ENCODE measurements at places on chromosomes 12 and 14.

- DNase-seq, result no peak
Measured at GRCh38 chr14:37678916-37679315, 83.5 kb downstream of the TTC6 start.

- DNase-seq, result no peak
Measured at GRCh38 chr12:90773491-90773890, 181.5 kb downstream of the CCER1 start.

DNA sequence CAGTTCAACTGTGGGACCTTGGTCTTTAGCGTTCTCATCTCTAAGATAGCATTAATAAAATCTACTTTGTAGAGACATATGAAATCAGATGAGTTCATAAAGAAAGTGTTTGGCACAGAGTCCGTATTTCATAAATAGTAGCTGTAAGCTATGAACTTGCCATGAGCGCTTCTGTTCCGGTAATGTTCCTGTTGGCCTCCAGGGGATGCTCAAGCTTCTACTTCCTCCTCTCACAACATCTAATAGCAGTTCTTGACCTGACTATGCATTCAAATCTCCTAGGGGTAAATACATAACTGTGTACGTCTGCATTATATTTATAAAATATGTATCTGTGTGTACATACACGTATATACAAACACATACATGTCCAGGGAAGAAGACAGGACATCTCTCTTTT lies 288.2 kb upstream of the TMPO start:
- no peak for DNase-seq

DNA sequence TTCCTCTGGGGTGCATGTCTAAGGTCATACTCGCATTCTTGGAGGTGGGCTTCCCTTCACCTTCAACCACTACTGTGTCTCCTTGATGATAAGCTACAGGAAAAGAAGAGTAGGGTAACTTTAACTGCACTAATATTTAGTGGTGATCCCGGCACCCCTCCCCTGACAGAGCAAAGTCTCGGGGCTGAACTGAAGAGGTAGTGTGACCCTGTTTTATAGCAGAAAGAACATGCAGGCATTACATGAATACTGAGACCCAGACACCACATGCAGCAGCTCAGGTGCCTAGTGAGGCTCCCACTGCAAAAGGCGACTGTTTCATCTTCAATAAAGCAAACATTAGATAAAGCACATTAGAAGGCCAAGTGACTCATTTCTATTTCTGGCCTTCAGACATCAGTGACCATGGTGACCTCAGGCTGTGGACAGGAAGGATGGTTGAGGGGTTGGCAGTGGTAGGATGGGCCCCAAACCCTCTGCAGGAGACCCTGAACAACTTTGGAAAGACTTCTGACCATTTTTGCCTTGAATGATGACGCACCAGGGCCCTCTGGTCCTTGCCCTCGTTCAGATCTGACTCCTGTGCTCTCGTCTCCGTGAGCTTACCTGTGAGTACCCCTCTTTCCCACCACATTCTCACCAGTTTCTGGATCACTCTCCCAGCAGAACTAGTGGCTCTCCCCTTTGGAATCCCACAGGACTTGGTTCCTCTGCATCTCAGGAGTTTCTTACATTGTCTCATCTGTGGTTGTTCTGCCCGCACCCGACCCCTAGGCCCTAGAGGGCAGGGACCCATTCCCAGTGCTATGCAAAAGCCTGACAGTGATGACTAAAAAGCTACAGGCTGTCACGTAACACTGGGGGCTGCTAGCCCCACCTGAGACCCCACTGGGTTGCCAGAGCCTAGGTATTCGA lies 23.8 kb upstream of the JPH4 start:
- no peak for DNase-seq

- no peak for DNase-seq
Measured at GRCh38 chr12:1575408-1576401, 18.7 kb downstream of the FBXL14 start.

GRCh38 chr12:108335349-108336119 lies 3.6 kb downstream of the CMKLR1 start:
- no peak for DNase-seq

- no peak for DNase-seq
Measured at GRCh38 chr14:52063052-52063462, 5.8 kb downstream of the NID2 start.

DNA sequence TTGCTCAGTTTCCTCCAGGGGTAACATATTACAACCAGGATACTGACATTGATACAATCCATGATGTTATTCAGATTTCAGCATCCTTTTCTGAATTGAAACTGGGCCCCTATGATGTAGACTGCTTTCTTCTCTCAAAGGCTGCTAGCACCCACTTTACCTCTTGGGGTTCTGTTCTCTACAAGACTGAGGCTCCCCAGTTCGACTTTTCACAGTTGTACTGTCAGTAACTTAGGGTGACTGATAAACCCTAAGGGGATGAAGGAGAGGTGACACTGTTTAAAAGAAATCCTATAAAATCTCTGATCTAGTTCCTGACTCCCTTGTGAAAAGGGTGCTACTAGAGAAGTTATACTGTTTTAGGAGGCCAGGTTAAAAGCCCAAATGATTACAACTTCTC lies 818 bp downstream of the VPS33A start:
- DNase-seq, result no peak

GRCh38 chr12:67382241-67382871 lies 113.2 kb downstream of the CAND1 start:
- DNase-seq, result no peak

- DNase-seq, result no peak
Measured at GRCh38 chr14:89209558-89209957, 207.5 kb downstream of the FOXN3 start.

DNA sequence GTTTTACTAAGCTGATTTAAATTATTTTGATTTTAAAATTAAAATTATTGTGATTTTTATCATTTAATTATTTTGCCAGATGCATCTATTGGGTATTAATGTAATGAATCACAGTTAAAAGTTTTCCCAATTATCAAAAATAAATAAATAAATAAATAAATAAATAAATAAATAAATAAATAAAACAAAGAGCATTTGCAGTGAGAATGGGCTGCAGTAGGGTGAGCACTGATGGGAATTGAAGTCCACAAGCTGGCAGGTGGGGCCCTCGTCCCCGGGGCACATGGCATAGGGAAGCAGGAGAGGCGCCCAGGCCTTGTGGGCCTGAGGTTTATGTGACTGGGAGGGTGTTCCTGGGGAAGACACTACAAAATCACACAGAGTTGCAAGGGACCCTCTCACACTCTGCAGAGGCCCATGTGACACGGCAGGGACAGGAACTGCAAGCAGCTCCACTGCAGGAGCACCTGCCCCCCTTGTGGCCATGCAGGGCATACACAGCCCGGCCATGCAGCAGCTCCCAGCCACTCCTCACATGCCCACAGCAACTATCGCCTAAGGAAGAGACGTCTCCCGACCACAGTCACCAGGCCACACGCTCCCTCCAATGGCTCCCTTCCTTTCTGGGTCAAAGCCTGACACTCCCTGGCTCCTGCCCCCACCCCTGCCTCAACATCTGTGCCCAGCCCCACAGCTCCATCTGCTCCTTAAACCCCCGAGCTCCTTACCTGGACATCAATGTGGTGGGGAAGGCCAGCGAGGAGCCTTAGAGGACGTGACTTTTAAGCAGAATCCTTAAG lies 256.3 kb upstream of the SFSWAP start:
- DNase-seq, result no peak

DNA sequence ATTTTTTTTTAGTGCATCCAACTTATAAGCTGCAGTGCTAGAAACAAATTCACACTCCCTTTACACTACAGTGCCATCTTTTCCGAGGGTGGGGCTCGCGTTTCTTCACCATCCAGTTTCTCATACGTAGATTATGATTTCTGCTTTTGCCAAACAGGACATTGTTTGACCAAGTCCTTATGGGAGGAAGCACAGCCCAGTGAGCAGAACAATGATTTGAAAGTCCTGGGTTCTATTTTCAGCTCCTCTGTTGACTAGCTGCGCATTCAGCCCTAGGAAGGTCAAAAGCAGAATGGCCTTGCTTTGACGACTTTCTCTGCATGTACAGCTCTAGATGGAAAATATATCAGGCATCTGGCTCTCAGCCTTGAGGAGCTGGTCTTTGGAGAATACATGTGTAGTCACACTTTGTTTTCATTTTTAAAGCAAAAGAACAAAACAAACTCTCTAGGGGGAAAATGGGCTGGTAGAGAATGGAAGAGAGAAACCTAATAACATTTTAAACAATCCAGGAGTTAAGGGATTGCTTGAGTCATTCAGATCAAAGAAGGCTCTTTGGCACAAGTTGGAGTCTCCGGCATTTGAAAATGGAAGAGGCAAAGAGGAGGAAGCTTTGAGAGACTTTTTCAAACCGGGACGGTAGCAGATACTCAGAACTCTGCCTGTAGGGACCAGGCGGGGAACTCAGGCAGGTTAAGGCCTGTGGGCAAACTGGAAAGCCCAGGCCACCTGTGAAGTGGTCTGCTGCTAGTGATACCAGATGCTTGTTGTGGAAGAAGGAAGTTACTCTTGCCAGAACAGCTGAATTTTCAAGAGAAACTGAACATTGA lies 257.3 kb upstream of the PLEKHG7 start:
- no peak for DNase-seq

GRCh38 chr14:68749487-68750475 lies 43.1 kb downstream of the ZFP36L1 start:
- DNase-seq, result no peak

GRCh38 chr12:68350753-68351152 lies 18.6 kb upstream of the MDM1 start:
- no peak for DNase-seq

GRCh38 chr14:37864861-37865718 lies 269.7 kb downstream of the TTC6 start:
- no peak for DNase-seq

DNA sequence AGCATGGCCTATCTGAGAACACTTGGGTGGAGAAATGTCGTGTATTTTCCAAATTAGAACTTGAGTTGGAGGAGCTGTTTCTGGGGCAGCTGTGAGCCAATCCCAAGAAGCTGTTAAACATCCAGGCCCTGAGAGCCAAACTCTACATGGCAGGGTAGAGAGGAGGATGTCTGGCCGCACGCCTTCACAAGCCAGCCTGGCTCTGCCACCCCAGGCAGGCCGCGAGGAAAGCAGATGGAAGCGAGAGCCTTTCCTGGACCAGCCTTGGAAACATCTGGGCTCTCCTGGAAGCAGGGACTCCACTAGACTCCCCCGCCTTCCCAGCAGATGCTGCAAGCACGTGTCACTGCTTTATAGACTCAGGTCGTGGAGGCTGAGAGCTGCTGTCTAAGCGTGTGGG lies 312.8 kb upstream of the FKBP4 start:
- DNase-seq, result no peak

DNA sequence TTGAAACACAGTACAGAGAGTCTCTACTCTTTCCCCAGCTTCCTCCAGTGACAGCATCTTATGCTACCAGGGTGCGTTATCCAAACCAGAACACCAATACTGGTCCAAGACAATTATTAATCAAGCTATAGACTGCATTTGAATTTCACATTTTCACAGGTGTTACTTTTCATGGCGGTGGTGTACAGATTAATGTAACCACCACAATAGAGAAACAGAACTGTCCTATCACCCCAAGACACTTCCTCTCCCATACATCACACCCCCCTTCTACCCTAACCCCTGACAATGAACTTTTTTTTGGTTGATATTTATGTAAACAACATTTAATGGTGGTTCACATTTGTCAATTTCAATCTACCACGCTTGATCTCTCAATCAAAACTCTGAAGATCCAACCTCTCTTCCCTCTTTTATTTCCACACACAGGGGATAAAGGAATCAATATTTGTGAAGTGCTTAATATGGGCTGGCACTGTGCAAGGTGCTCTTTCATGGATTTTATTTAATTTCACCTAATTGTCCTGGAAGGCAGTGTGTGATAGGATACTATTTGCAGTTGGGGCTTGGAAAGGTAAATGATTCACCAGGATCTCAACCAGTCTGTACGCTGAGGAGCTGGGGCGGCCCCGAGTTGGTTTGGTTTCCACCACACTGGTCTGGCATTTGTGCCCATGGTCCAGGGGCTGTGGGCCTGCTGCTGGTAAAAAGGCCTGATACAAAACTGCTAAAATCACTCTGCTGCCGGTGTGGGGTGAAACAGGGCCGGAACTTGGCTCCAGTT lies 54.6 kb upstream of the DICER1 start:
- no peak for DNase-seq

DNA sequence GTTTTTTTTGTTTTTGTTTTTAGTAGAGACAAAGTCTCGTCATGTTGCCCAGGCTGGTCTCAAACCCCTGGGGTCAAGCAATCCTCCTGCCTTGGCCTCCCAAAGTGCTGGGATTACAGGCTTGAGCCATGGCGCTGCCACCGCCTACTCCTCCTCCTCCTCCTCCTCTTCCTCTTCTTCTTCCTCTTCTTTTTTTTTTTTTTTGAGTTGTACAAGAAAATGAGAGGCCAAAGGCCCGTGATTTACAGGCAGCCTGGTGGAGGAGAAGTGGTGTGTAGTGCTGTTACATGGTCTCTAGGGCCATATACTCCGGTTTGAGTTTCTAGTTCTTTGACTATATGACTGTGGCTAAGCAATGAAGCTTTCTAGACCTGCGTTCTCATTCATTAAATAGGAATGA lies 29.6 kb upstream of the SPPL3 start:
- no peak for DNase-seq

DNA sequence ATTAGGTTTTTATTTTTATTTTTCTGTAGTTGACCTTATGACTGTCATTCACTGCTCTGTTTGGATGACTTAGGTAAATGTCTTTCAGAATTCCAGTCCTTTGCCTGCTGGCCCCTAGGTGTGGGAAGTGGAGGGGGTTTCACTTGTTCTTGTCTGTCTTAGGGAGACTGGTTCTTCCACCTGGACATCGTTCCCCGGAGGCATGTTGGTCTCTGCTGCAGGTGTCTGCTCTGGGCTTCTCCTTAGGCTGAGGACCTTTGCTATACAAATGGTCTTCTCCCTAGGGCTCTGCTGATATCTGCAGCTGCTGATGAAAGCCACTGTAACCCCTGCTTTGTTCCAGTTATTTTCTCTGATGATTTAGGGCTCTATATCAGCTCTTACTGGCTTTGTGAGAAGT lies 97.1 kb downstream of the OTOGL start:
- DNase-seq, result no peak

- DNase-seq, result no peak
Measured at GRCh38 chr14:65560340-65561027, 148.0 kb downstream of the FUT8 start.

GRCh38 chr14:68627050-68627867 lies 165.6 kb downstream of the ZFP36L1 start:
- DNase-seq, result no peak

- DNase-seq, result no peak
Measured at GRCh38 chr12:51270067-51270950, at the start of gene SMAGP. SMAGP (minus strand) TSS chr12:51270415; CDS start chr12:51269278, 1,137 bp downstream.

- no peak for DNase-seq
Measured at GRCh38 chr14:93086441-93087055, 29.2 kb downstream of the ITPK1 start.

GRCh38 chr12:124862768-124863415 lies 772 bp downstream of the SCARB1 start:
- DNase-seq, result no peak

- no peak for DNase-seq
Measured at GRCh38 chr12:30598889-30599288, 96.8 kb downstream of the IPO8 start.

DNA sequence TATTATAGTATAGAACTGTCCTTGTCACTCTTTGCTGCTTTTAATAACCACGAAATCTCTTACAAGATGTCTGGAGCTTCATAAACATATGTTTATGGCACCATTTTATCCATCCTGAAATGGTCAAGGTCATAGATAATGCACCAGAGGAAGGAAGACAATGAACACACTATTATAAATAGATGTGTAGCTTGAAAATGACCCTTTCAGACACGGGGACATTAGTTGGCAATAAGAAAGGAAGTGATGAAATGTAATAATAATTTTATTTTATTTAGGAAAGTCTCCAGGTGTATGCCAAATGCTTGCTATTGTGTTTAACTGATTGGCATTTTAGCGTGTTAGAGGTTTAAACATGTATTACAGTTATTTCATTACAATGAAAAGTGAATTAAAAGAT lies 36.8 kb upstream of the SLC38A2 start:
- no peak for DNase-seq
